Activated CD8-positive, alpha-beta memory T cell treated with anti-CD3 and anti-CD28 coated beads for 36 hours (primary cell): ENCODE measurements at places on chromosomes 16 and 17. TPM values are rescaled to one million over a fixed set of nuclear protein-coding genes. Genes with fewer than 3 reads are reported as not detected.

SLC5A10 gene
- total RNA-seq, result not detected

PRSS8 gene
- not detected for total RNA-seq

MPV17L gene
- total RNA-seq, result 0.21 TPM

BHLHA9 gene
- not detected for total RNA-seq

RNF157 gene
- total RNA-seq, result 16.0 TPM

TOX3 gene
- not detected for total RNA-seq

HBQ1 gene
- not detected for total RNA-seq

PPY gene
- total RNA-seq, result not detected

HES7 gene
- 2.9 TPM for total RNA-seq
